Stimulated activated CD8-positive, alpha-beta memory T cell treated with anti-CD3 and anti-CD28 coated beads, Interleukin-7, amount 100 ng/mL, for 1 hour (primary cell): ENCODE measurements at places on chromosomes 3 and 15.

DNA sequence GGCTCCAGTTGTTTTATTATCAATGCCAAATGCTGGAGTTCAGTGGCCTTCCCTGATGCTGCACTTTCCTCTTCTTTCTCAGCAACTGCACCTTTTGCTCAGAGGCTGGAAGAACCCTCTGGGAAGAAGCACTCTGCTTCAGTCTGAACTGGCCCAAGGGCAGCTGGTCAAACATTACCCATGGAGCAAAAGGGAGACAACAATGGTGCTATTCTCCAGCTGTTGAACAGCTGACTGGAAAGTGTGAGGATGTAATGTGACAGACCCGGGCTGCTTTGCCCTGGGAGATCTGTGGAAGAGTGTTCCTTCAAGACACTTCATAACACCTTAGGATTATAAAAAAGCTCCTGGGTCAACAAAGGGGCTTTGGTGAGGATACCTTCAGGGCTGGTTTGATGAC is 84.9 kb downstream of the EPHB1 start:
- no peak for DNase-seq

DNA sequence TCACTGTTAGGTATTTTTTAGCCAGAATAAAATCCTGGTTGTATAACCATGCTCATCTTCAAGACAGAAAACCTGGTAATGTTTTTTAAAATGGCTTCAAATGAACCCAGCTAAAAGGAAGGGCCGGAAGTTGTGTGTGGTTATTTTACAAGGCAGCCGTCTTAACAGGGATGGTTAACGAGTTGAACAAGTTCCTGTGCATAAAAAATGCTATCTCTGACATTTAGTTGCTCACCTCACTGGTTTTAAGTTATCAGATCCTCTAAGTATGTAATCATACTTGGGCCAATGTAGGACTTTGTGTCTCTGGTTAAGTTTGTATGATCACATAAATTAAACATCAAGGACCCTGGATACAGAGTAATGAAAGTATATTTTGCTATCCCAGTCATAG is 2.1 kb downstream of the ATP11B start:
- peak; percentile 9 for DNase-seq

DNA sequence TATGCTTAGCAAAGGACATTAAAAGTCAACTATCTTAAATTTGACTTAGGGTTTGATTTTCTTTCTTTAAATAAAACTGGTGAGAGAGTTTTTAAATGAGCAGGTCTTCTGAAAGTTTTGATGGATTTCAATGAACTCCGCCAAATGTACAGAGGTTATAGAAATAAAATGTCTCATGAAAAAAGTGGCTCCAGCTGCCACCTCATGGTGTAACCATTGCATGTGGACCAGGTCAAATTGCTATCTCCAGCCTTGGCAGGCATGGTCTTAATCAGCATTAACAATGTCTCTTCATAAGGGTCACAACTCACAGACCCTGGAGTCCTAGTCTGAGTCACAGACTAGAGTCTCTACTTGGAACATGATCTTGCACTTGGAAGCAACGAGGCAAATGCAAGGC is 182.3 kb downstream of the ADAMTS17 start:
- no peak for DNase-seq

DNA sequence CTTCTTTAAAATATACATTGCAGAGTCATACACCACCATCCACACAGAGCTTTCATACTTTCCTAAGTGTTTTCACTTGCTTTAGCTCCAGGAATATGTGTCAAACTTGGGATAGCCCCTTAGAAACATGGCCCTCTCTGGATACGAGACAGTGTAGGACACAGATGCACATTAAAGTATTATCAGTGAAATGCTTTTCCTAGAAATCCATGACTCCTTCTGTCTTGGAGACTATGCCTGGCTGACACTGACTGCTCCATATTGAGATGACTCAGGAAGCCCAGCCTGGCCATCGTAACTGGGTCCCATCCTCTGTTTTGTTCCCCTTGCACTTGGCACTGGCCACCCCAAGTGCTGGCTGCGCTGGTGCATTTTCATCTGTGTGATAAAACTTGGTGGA is 204.8 kb downstream of the PDZRN3 start:
- no peak for DNase-seq

DNA sequence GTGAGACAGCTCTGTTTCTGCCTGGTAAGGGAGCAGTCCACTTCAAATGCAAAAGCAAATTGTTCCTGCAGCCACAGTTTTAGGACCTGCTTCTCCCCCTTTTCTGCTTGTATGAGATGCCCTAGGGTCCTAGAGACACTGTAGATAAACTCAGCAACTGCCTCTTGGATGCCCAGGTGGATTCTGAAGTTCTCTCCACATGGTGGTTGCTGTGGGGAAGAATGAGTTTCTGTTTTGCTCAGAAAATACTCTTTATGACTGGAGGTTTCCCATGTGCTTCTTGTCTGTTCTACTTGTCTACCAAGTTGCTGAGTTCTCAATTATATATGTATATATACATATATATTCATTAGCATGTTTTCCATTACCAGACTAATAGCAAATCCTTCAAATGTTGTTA is 5.6 kb upstream of the ZNF80 start:
- no peak for DNase-seq

DNA sequence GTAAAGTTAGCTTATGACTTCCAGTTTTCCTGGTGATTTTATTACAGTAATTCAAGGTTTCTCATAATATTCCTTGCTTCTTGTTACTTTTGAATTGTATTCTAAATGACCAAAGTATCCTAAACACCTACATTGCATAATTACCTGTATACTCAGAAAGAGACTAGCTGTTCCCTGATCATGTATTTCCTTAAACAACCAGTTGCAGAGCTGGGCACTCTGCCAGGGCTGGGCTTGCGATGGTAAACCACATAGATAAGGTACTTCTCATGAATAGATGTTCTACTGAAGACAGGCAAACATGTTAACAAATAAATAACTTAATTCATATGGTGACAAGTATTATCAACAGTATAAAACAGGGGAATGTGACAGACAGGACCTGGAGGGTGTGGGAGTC is 142.3 kb upstream of the WNT5A start:
- no peak for DNase-seq

GRCh38 chr3:142498397-142499180 is 50.8 kb upstream of the XRN1 start:
- DNase-seq, result no peak

- no peak for DNase-seq
Measured at GRCh38 chr3:61381745-61382392, 130.6 kb upstream of the FHIT start.

DNA sequence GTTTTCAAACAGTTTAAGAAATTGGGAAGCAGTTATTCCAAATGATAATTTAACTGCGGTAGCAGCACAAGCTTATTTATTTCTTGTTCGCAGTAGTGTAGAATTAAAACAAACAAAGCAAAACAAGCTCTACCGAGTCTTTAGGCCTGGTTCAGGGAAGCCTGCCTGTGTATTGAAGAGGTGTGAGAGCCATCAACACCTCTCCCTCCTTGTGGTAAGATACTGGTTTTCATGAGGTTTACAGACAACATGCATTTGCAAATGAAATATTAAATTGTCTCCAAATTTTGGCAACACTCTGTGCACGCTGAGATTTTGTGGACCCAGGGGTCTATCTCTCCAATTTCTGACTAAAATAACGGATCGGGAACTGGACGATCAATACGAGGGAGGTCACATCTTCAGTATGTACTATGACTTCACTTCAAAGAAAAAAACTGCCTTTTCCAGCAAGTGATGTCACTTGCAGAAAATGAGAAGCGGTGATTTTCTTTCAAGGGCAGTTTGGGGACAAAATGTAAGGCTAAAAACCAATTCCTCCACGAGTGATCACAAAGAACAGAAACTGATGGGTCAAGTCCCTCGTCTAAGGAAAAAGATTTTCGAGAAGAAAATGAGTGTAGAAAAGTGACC is 721 bp downstream of the ATR start:
- no peak for DNase-seq

DNA sequence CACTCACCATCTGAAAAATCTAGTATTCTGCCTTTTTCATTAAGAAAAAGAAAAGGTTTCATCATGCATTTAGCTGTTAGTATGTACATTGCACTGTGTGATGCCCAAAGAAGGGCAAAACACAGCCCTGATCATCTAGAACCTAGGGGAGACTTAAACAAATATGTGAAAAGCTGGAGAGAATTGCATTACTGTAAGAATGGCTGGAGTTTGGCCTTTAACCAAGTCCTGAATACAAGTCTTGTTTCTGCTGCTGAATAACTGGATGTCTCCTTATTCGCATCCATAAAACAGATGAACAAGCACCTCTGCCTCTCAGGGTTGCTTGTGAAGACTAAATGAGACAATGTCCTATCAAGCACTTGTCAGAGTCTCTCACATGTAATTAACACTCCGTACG is 233.4 kb upstream of the LRTM1 start:
- no peak for DNase-seq

GRCh38 chr3:108239082-108239481 is 16.9 kb upstream of the IFT57 start:
- DNase-seq, result no peak

GRCh38 chr15:84761607-84762131 is 13.3 kb downstream of the ZNF592 start:
- no peak for DNase-seq

DNA sequence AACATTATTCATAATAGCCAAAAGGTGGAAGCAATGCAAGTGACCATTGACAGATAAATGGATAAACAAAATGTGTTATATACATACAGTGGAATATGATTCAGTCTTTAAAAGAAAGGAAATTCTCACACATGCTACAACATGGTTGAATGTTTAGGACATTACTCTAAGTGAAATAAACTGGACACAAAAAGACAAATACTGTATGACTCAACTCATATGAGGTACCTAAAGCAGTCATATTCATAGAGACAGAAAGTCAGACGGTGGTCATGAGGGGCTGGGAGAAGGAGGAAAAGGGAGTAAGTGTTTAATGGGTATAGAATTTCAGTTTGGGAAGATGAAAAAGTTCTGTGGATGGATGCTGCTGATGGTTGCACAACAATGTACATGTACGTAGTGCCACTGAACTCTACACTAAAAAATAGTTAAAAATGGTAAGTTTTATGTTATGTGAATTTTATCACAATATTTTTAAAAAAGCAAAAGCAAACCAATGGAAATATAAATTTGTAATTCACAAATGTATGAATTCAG is 5.3 kb downstream of the TXNRD3 start:
- no peak for DNase-seq

DNA sequence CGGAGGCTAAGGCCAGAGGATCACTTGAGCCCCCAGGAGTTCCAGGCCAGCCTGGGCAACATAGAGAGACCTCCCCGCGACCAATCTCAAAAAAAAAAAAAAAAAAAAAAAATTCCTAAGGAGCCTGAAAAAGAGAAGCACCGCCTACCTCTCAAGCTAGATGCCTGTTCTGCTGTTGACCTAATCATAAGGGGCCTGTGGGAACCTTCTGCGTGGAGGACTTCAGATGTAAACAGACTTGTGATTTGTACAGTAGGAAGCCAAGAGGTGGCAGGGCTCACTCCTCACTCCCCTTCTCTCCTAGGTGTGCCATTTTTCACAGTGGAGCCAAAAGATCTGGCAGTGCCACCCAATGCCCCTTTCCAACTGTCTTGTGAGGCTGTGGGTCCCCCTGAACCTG is 3.2 kb downstream of the TYRO3 start:
- DNase-seq, result no peak

GRCh38 chr15:79644091-79644490 is 212.0 kb downstream of the MINAR1 start:
- DNase-seq, result no peak

GRCh38 chr15:82798531-82799166 is 7.2 kb downstream of the FSD2 start:
- no peak for DNase-seq

DNA sequence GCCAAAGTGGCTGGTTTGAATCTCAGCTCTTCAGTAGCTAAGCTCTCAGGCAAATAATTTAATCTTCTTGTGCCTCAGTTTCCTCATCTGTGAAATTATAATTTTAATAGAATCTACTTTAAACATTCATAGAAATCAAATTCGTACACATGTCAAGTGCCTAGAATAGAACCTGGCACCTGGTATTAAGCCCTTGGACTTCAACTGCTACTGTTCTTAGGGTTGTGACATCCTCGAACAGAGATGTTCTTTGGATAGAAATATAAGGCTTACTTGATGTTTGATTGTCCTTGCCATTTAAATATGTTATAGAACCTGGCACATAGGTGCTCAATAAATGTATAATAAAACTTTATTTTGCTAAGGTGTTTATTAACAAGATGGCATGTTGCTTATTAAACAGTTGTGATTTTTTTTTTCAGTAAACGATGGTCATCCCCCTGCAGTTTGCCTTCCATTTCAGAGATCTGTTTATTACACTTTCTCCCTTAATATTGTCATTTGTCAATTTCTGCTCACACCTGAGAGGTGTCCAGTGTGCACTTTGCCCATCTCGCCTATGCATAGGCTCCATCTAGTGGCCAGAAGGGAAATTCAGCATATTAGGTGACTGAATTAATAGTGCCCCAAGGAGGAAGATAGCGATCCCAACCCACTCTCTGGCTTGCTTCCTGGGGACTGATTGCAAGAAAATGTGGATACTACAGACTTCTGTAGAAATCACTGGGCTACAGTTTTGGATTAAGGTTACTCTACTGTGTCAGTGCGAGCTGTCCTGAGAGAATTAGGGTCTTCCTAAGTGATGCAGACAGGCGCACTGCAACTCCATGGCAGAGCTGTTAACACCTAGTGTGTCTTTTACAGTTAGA is 10.7 kb downstream of the IGF1R start:
- DNase-seq, result no peak

DNA sequence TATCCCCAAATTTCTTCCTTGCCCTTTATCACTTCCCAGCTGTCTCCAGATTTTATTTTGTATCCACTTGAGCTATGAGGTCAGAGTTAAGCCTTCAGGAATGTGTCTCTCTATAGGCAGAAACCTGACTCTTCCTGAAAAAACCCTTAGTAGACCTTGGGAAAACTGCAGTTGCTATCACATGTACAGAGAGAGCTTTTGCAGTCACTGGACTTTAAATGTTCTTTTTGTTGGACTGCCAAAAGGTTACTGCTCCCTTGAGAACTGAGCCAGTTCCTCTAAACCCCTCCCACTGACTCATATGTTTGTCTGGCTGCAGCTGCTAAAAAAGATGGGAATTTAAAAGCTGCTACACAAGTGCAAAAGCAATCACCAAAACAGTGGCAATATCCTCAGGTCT is 169.1 kb upstream of the CCDC54 start:
- no peak for DNase-seq

GRCh38 chr3:14323401-14324223 is 78.8 kb upstream of the SLC6A6 start:
- no peak for DNase-seq
